ENCODE measurements at places on chromosomes 13 and 19.

DNA sequence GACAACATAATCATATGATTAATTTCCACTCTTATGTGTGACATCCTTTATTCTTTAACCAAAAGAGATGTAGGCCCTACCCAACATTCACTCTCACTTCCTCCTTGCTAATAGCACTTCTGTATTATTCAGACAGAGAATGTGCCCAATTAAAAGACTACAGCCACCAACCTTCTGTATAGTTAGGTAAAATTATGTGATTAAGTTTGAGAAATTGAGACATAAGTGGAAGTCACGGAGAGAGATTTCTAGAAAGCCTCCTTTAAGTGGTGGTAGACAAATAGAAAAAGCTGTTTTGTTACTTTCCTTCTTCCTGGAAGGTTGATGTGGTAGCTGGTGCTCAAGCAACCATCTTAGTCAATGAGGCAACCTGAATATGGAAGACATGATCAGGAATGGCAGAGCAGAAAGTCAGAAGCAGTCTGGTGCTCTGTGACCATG lies 14.8 kb downstream of the EPSTI1 start:
- no peak for DNase-seq

DNA sequence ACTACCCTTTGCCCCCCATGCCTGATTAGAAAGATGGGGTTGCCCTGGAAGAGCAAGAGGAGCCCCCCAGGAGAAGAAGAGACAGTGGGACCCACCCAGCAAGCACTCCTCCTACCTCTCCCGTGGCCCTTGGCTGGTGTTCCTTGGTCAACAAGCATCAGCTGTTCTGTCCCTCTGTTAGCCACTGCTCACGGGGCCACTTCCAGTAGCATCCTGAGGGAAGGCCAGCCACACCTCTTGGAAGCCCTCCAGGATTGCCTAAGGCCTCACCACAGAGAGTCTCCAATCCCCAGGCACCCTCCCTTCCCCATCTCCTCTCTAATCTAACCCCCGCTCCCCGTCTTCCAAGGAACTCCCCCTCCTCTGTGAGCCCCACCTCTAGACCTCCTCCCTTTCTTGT lies 15.1 kb upstream of the DPP9 start:
- DNase-seq: no peak

GRCh38 chr19:2751438-2751830 lies 11.6 kb upstream of the SLC39A3 start:
- DNase-seq: no peak

- no peak for DNase-seq
Observed at GRCh38 chr19:23313196-23313595, 63.0 kb upstream of the ZNF724 start.

- DNase-seq: no peak
Observed at GRCh38 chr19:1422943-1423342, 15.3 kb upstream of the RPS15 start.

DNA sequence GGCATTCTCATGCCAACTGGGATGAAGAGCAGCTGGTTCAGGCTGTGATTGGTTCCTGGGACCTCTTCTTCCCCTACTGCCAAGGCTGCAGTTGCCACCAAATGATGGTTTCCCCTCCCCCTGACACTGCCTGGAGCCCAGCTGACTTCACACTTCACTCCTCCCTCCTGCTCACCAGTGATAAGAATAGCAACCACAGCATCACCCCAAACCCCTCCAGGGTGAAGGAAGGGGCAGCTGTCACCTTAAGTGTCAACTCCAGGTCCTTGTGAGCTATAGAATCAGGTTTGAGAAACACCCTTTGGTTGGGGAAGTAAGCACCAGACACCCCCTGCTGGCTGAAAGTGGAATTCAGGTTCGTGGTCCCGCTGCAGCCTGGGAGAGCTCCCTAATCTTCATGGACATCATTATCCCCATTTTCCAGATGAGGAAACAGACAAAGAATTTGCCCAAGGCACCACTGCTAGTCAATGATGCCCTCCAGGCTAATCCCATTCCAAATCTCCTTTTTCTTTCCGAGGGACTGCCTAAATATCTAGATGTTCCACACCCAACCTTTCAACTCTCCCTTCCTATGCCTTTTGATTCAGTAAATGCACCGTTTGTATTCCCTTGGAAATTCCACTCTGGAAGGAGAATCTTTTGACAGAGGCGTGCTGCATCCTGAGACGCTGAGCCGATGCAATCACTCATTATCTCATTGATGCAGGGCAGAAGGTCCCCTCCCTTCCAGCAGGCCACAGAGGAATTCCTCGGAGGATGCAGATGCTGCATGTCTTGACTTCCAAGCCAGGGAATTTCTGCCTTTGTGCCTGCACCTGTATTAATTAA lies 50.6 kb upstream of the UQCRFS1 start:
- peak; percentile 28 for DNase-seq

- DNase-seq: no peak
Observed at GRCh38 chr19:35223084-35223790, 5.3 kb downstream of the FAM187B start.

GRCh38 chr19:43983544-43983911 lies 460 bp upstream of the ZNF155 start:
- no peak for DNase-seq
